ENCODE measurements at places on chromosomes 5 and 9.

- no peak for DNase-seq
Observed at GRCh38 chr5:149881874-149882273, 62.7 kb downstream of the PDE6A start.

DNA sequence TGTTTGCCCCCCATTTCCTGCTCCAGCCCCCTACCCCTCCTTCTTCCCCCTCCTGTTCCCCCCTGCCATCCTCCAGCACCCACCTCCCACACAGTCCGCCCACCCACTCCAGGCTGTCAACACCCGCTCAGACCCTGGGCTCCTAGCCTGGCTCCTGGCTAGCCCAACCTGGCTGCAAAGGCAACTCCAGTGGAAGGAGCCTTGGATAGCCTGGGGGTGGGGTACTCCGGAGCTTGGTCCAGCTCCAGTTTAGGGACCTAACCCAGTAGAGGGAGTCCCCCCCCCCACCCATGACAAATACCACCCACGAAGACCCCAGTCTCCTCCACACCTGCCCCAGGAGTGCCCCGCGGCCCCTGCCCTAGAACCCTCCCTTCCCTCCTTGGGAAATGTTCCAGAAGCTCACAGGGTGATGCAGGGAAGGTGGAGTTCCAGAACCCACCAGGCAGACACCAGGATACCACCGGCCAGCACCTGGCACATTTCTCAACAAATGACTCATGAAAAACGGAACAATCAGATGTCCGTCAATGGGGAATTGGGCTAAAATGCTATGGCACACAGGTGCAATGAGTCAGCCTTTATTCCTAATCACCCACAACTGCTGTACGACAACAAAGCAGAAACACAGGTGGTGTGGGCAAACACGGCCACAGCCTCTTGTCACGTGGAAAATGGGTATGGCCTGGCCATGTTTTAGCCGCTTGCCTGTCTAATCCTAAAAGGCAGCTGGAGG is 901 bp upstream of the SLC12A7 start:
- peak; percentile 19 for DNase-seq

DNA sequence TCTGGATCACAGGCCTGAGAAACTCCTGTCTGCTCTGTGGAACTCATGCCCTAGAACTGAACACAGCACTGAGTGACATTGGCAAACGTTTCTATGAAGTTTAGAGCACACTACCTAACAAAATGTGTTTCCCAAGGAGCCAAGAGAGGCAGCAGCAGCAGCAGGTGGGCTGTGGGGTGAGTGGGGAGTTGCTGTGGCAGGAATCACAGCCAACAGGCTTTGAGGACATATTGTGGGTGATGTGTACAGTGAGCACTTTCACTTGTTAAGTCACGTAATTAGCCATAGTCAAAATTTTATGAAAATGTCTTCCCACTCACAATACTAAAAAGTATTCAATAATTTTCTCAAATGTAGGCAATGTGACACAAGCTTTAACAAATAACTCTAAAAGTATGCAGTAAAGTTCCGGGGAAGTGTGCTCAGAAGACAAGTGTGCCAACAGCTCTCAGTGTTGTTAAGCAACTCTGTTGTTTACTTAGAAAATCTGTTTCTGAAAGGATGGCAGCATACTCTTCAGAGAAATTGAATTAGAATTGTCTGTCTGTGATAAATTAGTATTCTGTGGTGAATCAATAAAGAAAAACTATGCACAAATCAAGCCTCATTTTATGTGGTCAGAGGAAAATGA is 482.1 kb downstream of the SEMA5A start:
- no peak for DNase-seq

GRCh38 chr9:97761056-97761598 is 64.0 kb upstream of the XPA start:
- no peak for DNase-seq

DNA sequence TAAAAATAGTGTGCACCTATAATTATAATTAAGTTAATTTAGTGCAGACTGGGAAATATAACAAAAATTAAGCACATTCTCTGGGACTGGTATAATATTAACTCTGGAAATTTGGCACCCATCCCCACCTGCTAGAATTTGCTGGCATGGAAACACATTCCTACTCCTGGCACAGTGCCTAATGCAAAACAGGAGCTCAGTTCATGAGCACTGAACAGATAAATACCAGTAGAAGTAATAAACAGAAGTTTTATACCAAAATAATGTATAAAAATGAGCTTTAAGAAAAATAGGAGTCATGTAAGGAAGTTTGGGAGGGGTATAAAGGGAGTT is 23.7 kb upstream of the NPR3 start:
- no peak for DNase-seq

DNA sequence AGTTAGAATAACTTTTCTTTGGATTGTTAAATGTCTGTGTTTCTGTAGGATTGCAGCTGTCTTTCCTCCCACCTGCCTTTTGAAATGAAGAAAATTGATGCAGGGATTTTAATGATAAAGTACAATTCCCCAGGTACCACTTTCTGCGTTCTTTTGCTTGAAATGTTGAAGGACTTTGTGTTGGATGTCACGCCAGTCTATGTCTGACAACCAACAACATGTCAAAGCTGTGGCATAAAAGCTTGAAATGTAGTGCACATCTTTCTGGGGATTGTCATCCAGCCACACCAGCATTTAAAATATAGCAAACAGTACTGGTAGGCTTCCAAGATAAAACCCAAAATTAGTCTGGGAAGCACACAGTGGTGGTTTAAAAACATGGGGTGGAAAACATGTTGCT is 381.4 kb downstream of the TMEM161B start:
- no peak for DNase-seq

DNA sequence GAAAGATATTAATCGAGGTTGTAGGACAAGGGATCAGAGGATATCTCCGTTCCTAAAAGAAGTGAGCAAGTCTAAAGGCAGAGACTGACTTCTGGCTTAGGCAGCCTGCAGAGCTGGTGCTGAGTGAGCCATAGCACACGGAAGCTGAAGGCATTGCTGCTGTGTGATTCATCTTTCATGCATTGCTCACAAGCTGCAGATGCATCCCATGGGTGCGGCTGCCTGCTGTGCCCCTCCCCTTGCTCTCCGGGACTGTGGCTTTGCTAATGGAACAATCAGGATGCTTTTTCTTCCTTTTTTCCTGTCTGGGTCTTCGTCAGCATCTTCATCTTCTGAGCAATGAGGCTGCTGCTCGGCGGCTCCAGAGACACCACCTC is 341.4 kb downstream of the DIRAS2 start:
- DNase-seq, result peak; percentile 59

DNA sequence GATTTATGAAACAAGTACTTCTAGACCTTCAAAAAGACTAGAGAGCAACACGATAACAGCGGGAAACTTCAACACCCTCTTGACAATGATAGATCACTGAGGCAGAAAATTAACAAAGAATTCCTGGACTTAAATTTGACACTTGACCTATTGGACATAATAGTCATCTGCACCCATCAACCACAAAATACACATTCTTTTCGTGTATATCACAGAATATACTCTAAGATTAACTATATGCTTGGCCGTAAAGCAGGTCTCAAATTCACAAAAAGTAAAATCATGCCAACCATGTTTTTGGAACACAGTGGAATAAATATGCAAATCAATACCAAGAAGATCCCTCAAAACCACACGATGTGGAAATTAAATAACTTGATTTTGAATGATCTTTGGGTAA is 559.4 kb downstream of the DNAH5 start:
- DNase-seq, result no peak
